ENCODE measurements at places on chromosomes 5 and 9. TPM values are rescaled to one million over a fixed set of nuclear protein-coding genes. Genes with fewer than 3 reads are reported as not detected.

C9orf57 gene
- total RNA-seq, result not detected

CDC20B gene
- not detected for total RNA-seq

DNA sequence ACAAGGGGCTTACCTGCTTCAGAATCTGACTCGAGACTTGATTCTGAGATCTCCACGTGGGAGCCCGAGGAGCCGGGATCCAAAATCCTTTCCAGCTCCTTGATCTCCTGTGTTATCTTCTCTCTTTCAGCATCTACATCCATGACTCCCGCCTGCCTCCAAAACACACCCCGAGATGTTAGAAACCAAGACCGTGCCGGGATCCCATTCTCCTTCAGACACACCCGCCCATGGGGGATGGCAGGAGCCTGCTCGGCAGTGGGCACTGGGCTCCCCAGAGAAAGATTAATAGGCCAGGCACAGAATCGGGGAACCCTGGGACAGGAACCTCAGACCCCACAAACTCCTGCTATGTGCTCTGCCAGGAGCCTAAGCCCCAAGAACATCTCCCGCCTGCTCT, 1.7 kb downstream of the SNAPC4 start:
- peak overlapping the region; percentile 86 for H3K4me3 ChIP-seq
- DNase-seq, result no peak
- peaks cover 30% of the 10 kb centered on the region for H3K4me1 ChIP-seq
- no peaks in the 10 kb centered on the region for H3K27me3 ChIP-seq
- H3K27ac ChIP-seq, result no peak overlapping the region

CA9 gene
- 2.9 TPM for total RNA-seq

EPB41L4B gene
- 0.33 TPM for total RNA-seq

- no peak overlapping the region for H3K27ac ChIP-seq
- no peaks in the 10 kb centered on the region for H3K4me1 ChIP-seq
- H3K36me3 ChIP-seq, result peaks cover 7% of the 10 kb centered on the region
- no peak for DNase-seq
- H3K4me3 ChIP-seq, result no peak overlapping the region
- no peaks in the 10 kb centered on the region for H3K27me3 ChIP-seq
Measured at GRCh38 chr5:108836492-108836891, 88.8 kb downstream of the FER start.

BRD8 gene
- total RNA-seq, result 61.4 TPM

LCN9 gene
- total RNA-seq, result not detected

INSL6 gene
- total RNA-seq, result not detected

- no peak overlapping the region for H3K4me3 ChIP-seq
- DNase-seq, result no peak
- H3K4me1 ChIP-seq, result no peaks in the 10 kb centered on the region
- H3K27ac ChIP-seq, result no peak overlapping the region
Measured at GRCh38 chr5:27093279-27093678, 54.9 kb upstream of the CDH9 start.

CCDC192 gene
- total RNA-seq, result not detected

DNA sequence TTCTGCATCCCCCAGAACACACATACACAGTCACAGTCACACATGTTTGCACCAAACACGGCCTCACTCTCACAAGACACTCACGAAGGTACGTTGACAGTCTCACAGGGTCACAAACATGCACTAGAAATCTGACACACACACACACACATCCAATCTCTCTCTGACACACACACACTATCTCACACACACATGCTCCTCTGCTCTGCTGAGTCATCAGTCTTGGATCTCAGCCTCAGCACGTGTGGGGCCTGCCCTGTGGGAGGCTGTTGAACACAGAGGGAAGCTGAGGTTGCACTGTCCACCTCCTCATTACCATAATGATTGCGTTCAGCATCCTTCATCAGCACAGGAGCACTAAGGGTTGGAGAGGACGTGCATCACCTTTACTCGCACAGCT, 188.8 kb downstream of the MTRR start:
- H3K36me3 ChIP-seq, result no peaks in the 10 kb centered on the region
- H3K4me3 ChIP-seq, result no peak overlapping the region
- H3K27me3 ChIP-seq, result peaks cover 2% of the 10 kb centered on the region

PBX3 gene
- 11.4 TPM for total RNA-seq

PRDM9 gene
- not detected for total RNA-seq

CTNNAL1 gene
- total RNA-seq, result 16.4 TPM

GRCh38 chr9:34651321-34651720, 664 bp upstream of the IL11RA start:
- no peak for DNase-seq
- peak overlapping the region; percentile 16 for H3K27ac ChIP-seq
- H3K27me3 ChIP-seq, result no peaks in the 10 kb centered on the region
- no peak overlapping the region for H3K4me3 ChIP-seq

- H3K4me1 ChIP-seq, result no peaks in the 10 kb centered on the region
- no peak for DNase-seq
- no peak overlapping the region for H3K27ac ChIP-seq
- H3K4me3 ChIP-seq, result no peak overlapping the region
- H3K27me3 ChIP-seq, result peaks cover 14% of the 10 kb centered on the region
Measured at GRCh38 chr9:14209399-14210345, 104.3 kb downstream of the NFIB start.

- H3K4me3 ChIP-seq, result no peak overlapping the region
- H3K27ac ChIP-seq, result peak overlapping the region; percentile 51
- no peaks in the 10 kb centered on the region for H3K27me3 ChIP-seq
- H3K36me3 ChIP-seq, result peaks cover 21% of the 10 kb centered on the region
- peaks cover 56% of the 10 kb centered on the region for H3K4me1 ChIP-seq
Measured at GRCh38 chr5:180825768-180826525, 23.3 kb upstream of the MGAT1 start.

TAF1L gene
- not detected for total RNA-seq
